ENCODE measurements at places on chromosomes 4 and X. TPM values are rescaled to one million over a fixed set of nuclear protein-coding genes. Genes with fewer than 3 reads are reported as not detected.
A peak's percentile ranks its signal among the peaks of the same experiment; 100 is the strongest.

The ODAPH gene
- total RNA-seq = not detected

The FABP2 gene
- total RNA-seq = not detected

The NUDT9 gene
- total RNA-seq = 15.1 TPM

The ANOS1 gene
- total RNA-seq = 3.7 TPM

DNA sequence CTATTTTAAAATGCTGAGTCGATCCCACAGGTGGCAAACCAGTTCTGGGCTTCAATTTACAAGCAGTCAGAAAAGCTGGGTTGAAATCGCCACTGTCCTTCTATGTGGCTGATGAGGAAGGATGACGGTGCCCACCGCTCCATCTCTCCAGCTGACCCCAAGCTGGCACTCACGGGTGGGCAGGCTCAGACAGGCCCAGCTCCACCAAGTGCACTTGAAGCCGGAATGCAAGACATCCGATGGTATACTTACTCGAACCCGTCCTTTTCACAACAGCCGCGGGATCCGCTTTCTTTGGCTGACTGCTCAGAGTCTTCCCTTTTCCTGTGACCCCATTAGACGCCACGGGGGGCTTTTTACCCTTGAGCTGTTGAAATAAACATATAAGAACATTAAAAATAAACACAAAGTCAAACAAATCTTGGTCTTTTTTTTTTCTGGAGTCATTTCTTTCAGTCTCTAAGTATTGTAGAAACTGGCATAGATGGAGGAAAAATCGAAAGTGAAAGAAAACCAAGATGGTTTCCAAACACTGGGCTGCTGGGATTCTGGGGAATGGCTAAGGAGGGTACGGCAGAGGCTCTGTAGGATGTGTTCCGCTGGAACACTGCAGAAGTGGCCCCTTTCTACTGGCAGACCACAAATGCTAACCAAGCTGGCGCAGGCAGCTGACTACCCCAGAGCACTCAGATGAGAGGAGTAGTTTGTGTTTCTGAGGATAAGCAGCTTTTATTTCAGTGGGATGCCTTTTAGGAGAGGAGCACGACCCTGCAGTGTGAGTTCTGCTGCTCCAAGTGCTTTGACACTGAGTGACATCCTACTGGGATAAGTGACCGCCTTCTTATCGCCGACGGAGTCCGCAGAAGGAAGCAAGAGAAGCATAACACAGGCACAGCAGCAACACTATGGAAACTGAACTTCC is 160.9 kb downstream of the AFAP1 start:
- peaks cover 28% of the 10 kb centered on the region for H3K36me3 ChIP-seq
- peaks cover 54% of the 10 kb centered on the region for H3K4me1 ChIP-seq
- no peaks in the 10 kb centered on the region for H3K27me3 ChIP-seq
- H3K27ac ChIP-seq = peak overlapping the region; percentile 81
- no peak for DNase-seq

- no peaks in the 10 kb centered on the region for H3K27me3 ChIP-seq
- peak overlapping the region; percentile 77 for H3K4me3 ChIP-seq
- H3K4me1 ChIP-seq = peaks cover 11% of the 10 kb centered on the region
- H3K36me3 ChIP-seq = no peaks in the 10 kb centered on the region
Observed at GRCh38 chrX:80808881-80809411, 731 bp downstream of the BRWD3 start.

GRCh38 chr4:47478804-47479203 is 6.3 kb upstream of the ATP10D start:
- no peaks in the 10 kb centered on the region for H3K27me3 ChIP-seq
- no peak overlapping the region for H3K4me3 ChIP-seq
- no peaks in the 10 kb centered on the region for H3K36me3 ChIP-seq
- H3K27ac ChIP-seq = no peak overlapping the region
- no peaks in the 10 kb centered on the region for H3K4me1 ChIP-seq

DNA sequence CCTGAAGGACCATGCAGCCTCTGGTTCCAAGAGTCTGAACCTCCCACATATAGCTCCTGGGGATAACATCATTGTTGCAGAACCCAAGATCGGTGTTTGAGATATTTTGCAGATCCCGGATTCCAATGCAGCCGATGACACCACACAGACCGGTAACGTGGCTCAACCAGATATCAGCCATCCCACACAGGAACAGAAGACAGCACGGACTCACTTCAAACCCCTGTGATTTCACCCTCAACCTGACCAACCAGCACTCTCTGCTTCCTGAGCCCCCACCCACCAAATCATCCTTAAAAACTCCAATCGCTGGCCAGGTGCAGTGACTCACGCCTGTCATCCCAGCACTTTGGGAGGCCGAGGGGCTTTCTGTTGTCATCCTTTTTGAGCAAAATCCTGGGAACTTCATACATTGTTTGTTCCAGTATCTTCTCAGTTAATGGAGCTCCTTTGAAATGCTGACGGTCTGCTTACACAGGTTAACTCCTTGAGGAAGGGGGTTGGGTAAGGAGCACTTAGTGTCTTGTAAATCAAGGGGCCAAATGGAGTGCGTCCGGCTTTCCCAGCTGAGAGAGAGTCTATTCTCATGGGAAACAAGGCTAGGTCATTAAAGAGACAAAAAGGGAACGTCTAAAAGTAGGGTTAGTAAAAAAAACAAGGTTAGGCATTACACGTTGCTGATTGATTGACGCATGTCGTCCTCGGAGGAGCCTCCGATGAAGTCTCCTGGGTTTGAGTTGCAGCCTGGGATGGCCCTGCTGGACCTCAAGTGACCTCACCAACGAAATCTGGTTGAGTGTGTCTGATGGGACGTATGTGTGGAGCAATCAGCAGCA is 230.4 kb downstream of the CRLF2 start:
- no peak for DNase-seq
- no peak overlapping the region for H3K27ac ChIP-seq
- no peaks in the 10 kb centered on the region for H3K4me1 ChIP-seq
- no peaks in the 10 kb centered on the region for H3K27me3 ChIP-seq

GRCh38 chr4:100079264-100079663 is 111.0 kb downstream of the DDIT4L start:
- no peaks in the 10 kb centered on the region for H3K36me3 ChIP-seq
- no peak overlapping the region for H3K4me3 ChIP-seq
- no peaks in the 10 kb centered on the region for H3K27me3 ChIP-seq
- H3K4me1 ChIP-seq = no peaks in the 10 kb centered on the region

DNA sequence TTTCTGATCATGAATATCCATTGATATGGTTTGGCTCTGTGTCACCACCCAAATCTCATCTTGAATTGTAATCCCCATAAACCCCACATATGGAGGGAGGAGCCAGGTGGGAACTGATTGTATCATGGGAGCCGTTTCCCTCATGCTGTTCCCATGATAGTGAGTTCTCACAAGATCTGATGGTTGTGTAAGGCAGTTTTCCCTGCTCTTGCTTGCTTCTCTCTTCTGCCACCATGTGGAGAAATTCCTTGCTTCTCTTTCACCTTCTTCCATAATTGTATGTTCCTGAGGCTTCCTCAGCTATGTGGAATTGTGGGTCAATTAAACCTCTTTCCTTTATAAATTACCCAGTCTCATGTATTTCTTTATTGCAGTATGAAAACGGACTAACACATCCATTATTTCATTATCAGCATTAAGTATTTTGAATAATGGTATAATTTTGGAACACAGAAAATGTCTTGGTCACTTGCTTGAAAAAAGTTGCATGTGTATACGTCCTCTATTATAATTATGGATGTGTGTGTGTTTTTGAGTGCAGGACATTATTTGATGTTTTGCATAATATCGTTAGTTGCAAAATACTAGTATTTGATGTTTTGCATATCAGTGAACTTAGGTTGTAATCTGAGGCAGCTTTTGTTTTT is 334.6 kb downstream of the PCDH10 start:
- H3K27ac ChIP-seq = no peak overlapping the region
- no peak overlapping the region for H3K4me3 ChIP-seq
- H3K36me3 ChIP-seq = no peaks in the 10 kb centered on the region
- no peaks in the 10 kb centered on the region for H3K27me3 ChIP-seq

- no peak for DNase-seq
- H3K4me3 ChIP-seq = no peak overlapping the region
- no peaks in the 10 kb centered on the region for H3K27me3 ChIP-seq
- H3K36me3 ChIP-seq = no peaks in the 10 kb centered on the region
- H3K4me1 ChIP-seq = no peaks in the 10 kb centered on the region
Observed at GRCh38 chr4:68466185-68466584, 18.9 kb downstream of the TMPRSS11E start.

- H3K4me3 ChIP-seq = no peak overlapping the region
- H3K36me3 ChIP-seq = no peaks in the 10 kb centered on the region
- DNase-seq = no peak
Observed at GRCh38 chr4:36990128-36990872, 254.2 kb upstream of the NWD2 start.

DNA sequence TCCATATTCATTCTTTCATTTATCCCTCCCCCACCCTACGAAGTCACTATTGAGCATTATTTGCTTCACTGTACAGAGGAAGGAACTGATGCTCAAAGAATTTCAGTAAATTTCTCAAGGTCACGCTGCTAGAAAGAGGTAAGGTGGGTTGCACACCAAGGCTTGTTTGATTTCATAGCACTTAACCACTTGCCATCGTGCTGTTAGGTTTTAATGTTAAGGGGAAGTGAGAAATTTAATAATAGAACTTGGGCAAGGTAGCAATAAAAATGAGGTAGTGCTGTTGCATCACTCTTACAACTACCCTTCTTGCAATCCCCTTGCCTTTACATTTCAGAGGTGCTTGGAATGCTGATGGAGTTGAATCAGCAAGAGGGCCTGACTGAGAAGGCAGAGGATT is 343.1 kb downstream of the MID1IP1 start:
- no peaks in the 10 kb centered on the region for H3K27me3 ChIP-seq
- no peaks in the 10 kb centered on the region for H3K4me1 ChIP-seq
- H3K36me3 ChIP-seq = no peaks in the 10 kb centered on the region
- H3K4me3 ChIP-seq = no peak overlapping the region
- DNase-seq = no peak
- H3K27ac ChIP-seq = no peak overlapping the region

GRCh38 chr4:151530230-151530629 is 121.3 kb downstream of the FHIP1A start:
- H3K4me1 ChIP-seq = no peaks in the 10 kb centered on the region
- no peaks in the 10 kb centered on the region for H3K36me3 ChIP-seq
- DNase-seq = no peak
- H3K4me3 ChIP-seq = no peak overlapping the region
- H3K27me3 ChIP-seq = no peaks in the 10 kb centered on the region

GRCh38 chr4:83189631-83190136 is 75.2 kb upstream of the PLAC8 start:
- no peaks in the 10 kb centered on the region for H3K4me1 ChIP-seq
- H3K4me3 ChIP-seq = no peak overlapping the region
- H3K36me3 ChIP-seq = no peaks in the 10 kb centered on the region
- H3K27me3 ChIP-seq = no peaks in the 10 kb centered on the region

- no peaks in the 10 kb centered on the region for H3K27me3 ChIP-seq
- no peak overlapping the region for H3K27ac ChIP-seq
- DNase-seq = no peak
- peaks cover 27% of the 10 kb centered on the region for H3K4me1 ChIP-seq
Observed at GRCh38 chr4:38115601-38116000, 155.4 kb downstream of the PTTG2 start.

DNA sequence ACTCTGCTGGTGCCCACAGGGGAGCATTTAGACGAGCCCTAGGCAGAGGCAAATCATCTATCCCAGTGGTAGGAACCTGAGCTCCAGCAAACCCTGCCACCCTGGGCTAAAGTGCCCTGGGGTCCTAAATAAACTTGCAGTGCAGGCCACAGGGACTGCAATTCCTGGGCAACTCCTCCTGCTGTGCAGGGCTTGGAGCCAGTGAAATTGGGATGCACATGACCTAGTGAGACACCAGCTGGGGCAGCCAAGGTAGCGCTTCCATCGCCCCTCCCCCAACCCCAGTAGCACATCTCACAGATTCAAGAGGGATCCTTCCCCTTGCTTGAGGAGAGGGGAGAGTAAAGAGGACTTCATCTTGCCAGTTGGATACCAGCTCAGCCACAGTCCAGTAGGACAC is 44.1 kb downstream of the CHRNA9 start:
- H3K4me3 ChIP-seq = no peak overlapping the region
- no peak for DNase-seq
- no peak overlapping the region for H3K27ac ChIP-seq
- H3K27me3 ChIP-seq = no peaks in the 10 kb centered on the region
- H3K36me3 ChIP-seq = no peaks in the 10 kb centered on the region

DNA sequence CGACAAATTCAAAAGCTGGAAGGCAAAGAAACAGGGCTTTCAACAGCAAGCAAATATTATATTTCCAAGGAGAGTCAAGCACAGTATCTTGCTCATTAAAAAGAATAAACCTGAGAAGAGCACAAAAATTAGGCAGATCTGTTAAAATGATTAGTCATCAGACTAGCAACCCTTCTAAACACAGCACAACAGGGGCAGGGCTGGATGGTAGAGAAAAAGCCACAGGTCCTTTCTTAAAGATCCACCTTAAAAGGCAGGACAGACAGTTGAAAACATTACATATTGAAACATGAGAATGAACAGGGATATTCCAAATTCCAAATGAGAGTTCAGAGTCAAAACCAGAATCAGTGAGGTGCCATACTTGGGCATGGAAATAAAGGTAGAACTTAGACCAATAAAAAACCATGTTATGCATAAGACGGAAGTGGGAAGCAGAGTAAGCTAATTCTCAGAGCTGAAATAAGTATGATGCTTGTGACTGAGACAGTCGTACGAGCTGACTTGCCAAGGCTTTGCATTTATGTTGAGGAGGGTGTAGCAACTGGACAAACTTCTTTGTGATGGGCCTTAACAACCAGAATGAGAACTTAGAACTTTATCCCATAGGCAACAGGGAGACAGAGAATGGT is 126.9 kb upstream of the FAM9B start:
- no peak overlapping the region for H3K4me3 ChIP-seq
- H3K4me1 ChIP-seq = no peaks in the 10 kb centered on the region

DNA sequence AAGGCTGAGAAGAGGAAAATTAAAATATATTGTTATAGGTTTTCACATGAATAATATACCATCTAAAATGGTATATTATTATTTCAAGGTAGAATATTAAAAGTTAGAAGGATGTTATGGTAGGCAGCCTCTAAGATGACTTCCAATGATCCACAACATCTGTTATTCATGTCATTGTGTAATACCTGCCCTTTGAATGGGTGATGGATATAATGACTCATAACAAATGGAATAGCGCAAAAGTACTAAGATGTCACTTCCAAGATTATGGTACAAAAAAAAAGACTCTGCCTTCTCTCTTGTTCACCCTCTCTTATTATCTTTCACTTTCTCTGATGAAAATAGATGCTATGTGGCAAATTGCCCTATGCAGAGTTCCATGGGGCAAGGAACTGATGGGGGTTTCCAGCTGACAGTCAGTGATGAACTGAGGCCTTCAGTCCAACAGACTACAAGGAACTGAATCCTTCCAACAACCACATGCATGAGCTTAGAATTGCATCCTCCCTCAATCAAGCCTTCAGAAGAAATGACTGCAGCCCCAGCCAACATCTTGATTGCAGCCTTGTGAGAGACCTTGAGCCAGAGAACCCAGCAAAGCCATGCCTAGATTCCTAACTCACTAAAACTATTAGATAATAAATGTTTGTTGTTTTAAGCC is 57.7 kb downstream of the HS6ST2 start:
- DNase-seq = no peak
- H3K36me3 ChIP-seq = no peaks in the 10 kb centered on the region
- no peaks in the 10 kb centered on the region for H3K27me3 ChIP-seq
- H3K4me3 ChIP-seq = no peak overlapping the region

DNA sequence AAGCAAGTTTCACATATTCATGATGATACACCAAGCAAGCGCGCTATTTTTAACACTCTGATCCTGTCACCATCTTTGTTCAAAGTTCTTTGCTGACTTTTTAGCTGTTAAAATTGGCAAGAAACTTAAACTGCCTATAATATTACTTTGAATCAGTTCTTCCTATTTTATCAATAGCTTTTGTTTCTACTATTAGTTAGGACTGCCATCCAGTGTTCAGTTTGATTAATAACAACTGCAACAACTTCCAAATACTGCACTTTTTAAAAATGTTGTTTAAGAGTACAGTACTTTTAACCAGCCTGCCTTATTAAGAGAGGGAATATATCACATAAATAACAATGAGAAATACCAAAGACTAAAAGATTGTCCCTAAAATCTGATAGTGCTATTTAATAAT is 614.3 kb downstream of the FAM133A start:
- no peak overlapping the region for H3K4me3 ChIP-seq
- H3K36me3 ChIP-seq = no peaks in the 10 kb centered on the region
- no peak overlapping the region for H3K27ac ChIP-seq
- DNase-seq = no peak

All from esophagus muscularis mucosa (tissue), 4 donors.